HuH-7 (cell line): ENCODE measurements at places on chromosomes 2 and 18.

GRCh38 chr18:23990474-23991410, 23.8 kb upstream of the TTC39C start:
- no peak for DNase-seq

DNA sequence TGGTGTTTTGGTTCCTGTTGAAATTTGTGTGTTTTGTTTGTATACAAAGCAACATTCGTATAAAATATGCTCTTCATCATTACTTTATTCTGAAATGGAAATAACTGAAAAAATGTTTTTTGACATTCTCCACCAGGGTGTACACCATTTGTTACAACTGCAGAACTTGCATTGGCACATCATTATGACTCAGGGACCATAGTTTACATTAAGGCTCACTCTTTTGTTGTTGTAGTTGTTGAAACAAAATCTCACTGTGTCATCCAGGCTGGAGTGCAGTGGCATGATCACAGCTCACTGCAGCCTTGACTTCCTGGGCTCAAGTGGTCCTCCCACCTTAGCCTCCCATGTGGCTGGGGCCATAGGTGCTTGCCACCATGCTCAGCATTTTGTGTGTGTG, 676.6 kb downstream of the TDRD15 start:
- no peak for DNase-seq

- no peak for DNase-seq
These were observed 12.8 kb upstream of the SFTPB start for GRCh38 chr2:85680707-85681371.

- DNase-seq = no peak
These were observed 20.1 kb downstream of the SERPINB12 start for GRCh38 chr18:63562284-63562683.

GRCh38 chr2:128477891-128478290, 159.2 kb upstream of the HS6ST1 start:
- no peak for DNase-seq

DNA sequence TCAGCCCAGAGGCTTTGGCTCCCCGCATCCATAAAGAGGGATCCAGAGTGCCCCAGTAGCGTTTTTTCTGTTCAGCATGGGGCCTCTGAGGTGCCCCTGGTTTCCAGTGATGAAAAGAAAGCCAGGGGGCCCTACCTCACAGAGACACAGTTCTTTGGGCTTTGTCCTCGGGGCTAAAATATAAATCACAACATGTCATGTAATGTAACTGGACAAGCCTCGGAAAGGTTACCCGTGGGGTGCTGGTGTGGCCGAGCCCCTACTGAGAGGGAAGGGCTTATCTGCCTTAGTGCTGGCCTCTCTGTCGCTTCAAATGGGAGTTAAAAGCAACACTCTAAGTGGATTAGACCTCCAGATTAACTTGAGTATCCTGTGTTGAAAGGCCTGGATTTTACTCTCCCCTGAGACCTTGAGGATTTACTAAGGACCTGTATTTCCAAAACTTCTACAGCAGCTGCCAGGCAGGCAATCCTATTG, 251.6 kb upstream of the APCDD1 start:
- DNase-seq = no peak

DNA sequence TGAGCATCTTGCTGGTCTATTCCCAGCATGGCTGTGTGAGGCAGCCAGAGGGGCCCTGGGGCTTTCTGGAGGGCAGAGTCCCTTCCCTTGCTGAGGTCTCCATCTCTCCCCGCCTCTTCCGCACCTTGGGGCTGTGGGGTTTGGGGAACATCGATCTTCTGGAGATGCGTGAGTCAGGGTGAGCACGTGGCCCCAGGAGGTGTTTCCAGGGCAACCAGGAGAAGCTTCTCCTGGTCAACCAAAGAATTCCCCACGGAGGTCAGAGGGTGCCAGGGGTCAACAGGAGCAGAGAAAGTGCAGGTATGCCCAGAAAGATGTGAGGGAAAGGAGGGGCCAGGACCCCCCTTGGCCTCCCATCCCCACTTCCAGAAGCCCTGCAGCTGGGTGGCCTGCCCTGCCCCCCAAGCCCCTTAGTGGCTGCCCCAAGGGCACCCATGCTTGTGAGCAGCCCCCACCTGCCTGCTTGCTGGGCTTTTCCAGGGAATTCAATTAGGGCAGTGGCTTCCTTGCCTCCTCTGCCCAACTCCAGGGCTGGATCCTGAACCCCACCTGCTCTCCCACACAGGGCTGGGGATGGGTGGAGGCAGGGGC, 2.8 kb upstream of the PROM2 start:
- DNase-seq = no peak

DNA sequence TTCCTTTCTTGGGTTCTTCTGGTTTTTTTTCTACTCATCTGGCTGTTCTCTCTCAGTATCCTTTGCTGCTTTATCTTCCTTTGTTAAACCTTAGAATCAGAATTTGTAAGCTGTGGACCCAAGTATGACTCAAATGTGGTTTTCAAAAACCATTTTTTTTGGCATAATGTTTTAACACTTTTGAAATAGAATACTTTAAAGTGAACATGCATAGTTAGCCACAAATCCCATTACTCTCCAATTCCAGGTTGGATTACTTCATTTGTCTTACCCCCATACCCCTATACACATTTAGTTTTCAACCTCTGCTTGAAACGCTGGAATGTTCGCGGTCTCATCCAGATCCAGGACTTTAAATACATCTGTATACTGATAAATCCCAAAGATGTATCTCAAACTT, 29.1 kb downstream of the ALMS1 start:
- no peak for DNase-seq

GRCh38 chr2:21194858-21195271, 71.1 kb downstream of the TDRD15 start:
- DNase-seq = no peak

- no peak for DNase-seq
These were observed 152.8 kb upstream of the RIOK3 start for GRCh38 chr18:23300231-23300805.

GRCh38 chr2:60070196-60070595, 483.3 kb downstream of the BCL11A start:
- no peak for DNase-seq

- no peak for DNase-seq
These were observed 259.1 kb downstream of the TDRD15 start for GRCh38 chr2:21382701-21383520.

DNA sequence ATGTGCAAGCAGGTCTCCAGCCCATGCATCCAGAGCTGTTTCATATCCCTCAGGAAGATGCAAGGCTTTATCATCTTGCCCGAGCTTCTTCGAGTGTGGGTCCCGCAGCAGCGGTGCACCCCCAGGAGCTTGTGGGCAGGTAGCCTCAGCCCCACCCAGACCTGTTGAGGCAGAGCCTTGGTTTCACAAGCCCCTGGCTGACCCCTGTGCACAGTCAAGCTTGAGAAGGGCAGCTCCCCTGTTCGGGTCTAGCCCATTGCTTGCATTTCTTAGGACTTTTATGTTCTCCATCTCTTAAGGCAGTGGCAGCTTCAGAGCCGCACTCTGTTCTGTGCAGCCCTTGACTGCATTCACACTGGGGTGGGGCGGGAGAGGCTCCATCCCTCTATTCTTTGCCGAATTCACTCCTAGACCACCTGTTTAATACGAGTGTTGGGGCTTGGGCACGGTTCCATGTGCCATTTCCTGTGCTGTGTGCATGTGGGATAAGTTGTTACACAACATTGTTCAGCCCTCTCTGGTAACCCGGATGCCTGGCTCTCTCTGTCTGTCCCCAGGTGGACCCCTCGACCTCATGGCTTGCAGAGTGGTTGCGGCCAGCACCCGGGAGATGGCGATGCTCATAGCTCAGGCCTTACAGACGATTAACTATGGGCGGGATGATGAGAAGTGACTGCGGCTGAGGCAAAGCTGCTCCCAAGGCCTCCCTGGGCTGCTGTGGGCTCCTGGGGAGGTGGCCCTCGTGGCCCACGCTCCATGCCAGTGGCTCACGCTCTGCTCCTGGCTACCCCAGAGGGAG, 48.7 kb downstream of the IMPA2 start:
- no peak for DNase-seq

GRCh38 chr2:44247924-44248323, 27.4 kb upstream of the SLC3A1 start:
- no peak for DNase-seq

GRCh38 chr2:39033980-39034379, 86.9 kb downstream of the SOS1 start:
- DNase-seq = no peak

GRCh38 chr2:18066066-18066465, 187.6 kb downstream of the KCNS3 start:
- no peak for DNase-seq

DNA sequence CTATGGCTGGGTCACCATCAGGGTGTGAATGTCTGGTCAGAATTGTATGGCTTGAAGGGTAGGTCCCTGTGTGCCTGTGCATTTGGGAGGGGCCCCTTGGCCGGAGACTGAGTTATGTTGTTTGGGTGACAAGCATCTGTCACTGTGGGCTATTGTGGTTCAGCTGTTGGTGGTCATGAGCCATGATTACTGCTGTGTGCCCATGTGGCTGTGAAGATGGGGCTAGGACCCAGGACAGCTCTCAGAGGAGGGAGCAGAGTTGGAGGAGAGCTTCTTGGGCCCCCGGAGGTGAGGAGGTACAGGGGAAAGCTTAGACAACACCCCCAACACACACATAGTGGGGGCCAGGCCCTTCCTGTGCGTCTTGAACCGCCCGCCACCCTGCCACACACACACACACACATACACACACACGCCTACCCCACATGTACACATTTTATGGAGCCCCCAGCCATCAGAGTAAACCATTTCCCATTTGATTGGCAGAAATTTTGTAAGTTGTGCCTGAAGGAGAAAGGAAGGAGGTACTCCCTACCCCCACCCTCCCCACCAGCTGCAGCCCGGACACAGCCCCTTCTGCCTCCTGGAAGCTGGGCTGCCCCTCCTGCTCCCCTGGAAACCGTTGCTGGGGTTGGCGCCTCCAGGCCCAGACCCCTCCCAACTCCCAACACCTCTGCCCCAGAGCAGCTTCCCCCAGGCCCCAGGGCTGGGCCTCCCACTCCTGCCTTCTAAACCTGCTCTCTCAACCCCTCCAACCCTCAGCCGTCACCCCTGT, 2.0 kb downstream of the GAREM2 start:
- DNase-seq = no peak
